ENCODE measurements at places on chromosomes 11 and 22.

DNA sequence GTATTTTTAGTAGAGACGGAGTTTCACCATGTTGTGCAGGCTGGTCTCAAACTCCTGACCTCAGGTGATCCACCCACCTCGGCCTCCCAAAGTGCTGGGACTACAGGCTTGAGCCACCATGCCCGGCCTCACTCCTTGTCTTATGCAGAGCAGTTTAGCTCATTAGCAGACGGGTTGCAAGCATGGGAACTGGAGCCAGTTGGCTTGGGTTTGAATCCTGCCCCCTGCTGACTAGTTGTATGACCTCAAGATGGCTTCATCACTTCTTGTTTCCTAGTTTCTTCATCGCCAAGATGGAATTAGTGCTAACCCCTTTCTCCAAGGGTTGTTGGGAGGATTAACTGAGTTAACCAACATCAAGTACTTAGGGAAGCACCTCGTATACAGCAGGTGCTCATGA, 23.4 kb upstream of the RASD2 start:
- no peak for DNase-seq

- DNase-seq, result no peak
These were observed 111.0 kb downstream of the DBX1 start for GRCh38 chr11:20049231-20049630.

- DNase-seq, result no peak
These were observed at the start of gene OR51B5 for GRCh38 chr11:5343474-5344335. TSS of gene OR51B5 (minus strand) at chr11:5343524. CDS start at chr11:5343524, 0 bp downstream.

- DNase-seq, result no peak
These were observed 156.2 kb upstream of the PDGFD start for GRCh38 chr11:104320097-104320496.

DNA sequence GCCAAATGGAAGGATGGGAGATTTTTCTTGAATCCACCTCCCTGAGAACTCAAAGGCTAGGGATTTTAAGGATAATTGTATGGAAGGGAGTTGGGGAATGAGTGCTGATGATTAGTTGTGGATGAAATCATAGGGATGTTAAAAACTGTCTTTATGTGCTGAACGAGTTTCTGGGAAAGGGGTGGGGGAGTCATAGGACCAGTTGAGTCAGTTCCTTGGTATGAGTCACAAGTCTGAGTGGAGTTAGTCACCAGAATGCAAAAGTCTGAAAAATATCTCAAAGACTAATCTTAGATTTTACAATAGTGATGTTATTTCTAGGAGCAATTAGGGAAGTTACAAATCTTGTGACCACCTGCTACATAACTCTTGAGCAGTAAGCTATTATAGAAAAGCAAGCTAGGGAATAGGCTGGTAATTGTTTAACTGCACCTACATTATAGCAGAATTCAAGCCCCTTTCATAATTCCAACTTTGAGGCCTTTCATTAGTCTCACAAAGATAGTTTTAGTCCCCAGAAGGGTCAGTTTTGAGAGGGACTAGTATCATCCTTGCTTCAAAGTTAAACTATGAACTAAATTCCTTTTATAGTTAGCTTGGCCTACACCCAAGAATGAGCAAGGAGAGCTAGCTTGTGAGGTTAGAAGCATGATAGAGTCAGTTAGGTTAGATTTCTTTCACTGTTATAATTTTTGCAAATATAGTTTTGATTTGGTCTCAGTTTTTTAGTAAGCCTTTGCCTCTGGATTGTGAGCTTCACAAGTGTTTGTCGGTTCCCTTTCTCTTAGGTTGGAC, 668.0 kb downstream of the ETS1 start:
- no peak for DNase-seq

DNA sequence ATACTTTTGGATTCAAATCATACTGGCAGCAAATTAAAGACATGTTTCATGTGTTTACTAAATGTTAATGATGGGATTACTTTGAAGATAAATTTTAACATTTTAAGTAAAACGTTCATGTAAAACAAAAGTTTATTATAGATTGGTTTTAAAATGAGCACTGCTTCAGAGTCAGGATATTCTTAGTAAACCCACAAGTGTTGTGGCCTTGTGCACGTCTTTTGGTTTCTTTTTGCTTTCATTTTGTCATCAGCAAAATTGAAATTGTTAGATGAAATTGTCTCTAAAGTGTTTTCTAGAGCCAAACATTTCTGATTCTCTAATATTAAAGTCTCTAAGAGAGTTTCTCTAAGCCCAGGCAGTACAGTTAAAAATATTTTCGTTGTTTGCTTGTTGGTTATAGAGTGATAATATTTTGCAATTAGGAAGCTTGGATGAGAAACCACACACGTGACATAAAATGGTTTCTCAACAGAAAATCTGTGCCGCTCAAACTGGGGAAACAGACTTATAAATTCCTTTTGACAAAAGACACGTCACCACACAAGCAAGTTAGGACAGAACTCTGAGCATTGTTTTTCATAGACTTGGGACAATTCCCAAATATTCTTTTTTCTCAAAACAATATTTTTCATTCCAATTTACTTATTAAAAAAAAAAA, 164.4 kb downstream of the TEAD1 start:
- no peak for DNase-seq

DNA sequence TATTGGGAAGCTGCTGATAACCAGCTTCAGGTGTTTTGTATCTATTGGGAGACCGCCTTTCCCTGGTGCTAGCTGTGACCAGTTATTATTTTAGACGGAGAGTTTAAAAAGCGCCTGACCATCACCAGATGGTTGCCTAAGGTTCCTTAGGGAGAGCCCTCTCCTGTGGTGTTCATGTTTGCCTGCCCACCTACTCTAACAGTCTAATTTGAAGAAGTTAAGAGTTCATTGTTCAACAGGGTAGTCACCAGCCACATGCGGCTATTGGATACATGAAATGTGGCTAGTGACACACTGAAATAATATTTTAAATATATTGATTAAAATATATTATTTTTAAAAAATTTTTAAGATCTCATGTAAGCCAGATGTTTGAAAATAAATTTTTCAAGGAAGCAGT, 71.3 kb upstream of the SLN start:
- DNase-seq, result no peak

GRCh38 chr11:110159476-110159875, 66.3 kb downstream of the ZC3H12C start:
- DNase-seq, result no peak

- DNase-seq, result no peak
These were observed 9.5 kb downstream of the TTLL12 start for GRCh38 chr22:43177479-43177878.

All from CD4-positive, alpha-beta memory T cell (primary cell).